Activated CD4-positive, alpha-beta T cell treated with anti-CD3 and anti-CD28 coated beads, Interleukin-2, amount 50 U/mL, for 24 hours (primary cell): ENCODE measurements at places on chromosomes 5 and 9.

DNA sequence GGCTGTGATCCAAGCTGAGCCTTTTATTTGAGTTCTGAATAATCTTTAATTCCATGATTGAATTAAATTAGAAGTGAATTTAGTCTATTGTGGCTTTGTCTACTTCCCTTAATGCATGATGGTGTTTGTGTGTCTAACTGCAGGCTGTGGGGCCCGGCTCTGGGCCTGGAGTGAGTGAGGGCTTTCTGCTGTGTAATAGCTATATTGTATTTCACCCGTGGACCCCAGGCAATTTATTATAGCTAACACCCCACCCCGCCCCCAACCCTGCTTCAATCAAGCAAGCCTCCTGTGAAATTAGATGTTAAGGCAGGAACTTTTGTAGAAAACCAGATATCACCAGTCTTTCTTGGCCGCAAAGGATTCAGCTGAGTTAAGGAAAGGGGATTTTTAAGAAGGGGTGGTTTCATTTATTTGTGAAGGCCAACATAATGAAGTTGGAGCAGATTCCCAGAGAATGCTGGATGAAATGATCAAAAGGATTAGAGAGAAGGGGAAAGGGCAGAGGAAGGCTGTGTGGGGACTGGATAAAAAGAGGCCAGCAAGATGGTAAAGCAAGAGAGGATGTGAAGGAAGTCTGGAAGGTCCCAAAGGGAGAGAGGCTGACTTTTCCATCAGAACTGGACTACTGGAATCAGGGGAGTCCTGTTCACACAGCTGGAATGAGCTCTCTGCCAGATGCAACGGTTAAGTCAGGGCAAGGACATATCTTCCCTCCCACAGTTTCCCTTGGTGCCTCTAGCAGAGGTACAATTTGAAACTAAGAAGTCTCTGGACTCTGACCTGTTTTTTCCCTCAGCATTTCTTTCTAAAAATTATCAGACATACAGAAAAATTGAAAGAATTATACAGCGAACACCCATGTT is 125.3 kb upstream of the SAP30L start:
- no peak for DNase-seq

DNA sequence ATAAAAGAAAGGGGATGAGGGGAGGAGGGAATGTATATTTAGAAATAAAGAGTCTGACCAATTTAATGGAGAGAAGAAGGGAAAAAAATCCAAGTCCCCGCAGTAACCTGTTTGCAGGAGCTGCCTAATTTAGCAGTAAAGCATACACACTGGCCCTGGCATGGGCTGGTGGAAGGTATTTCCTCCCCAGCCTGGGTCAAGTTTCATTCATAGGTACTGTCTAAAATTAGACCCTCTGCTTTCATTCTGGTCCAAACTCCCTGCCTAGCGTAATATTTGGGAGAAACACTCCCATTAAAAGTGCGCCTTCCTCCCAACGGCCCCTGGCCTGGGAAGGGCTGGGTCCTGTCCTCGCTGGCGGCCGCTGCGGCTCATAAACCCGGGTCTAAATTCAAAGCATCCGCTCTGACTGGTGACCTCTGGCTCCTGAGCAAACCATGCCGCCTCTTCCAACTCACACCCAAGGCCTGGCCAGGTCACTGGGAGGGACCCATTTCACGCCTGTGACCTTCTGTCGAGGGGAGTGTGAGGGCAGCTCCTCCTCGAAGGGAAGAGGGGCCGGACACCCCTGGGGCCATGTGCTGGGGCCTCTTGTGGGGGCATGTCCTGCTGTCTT is 123.2 kb downstream of the FGF18 start:
- no peak for DNase-seq

DNA sequence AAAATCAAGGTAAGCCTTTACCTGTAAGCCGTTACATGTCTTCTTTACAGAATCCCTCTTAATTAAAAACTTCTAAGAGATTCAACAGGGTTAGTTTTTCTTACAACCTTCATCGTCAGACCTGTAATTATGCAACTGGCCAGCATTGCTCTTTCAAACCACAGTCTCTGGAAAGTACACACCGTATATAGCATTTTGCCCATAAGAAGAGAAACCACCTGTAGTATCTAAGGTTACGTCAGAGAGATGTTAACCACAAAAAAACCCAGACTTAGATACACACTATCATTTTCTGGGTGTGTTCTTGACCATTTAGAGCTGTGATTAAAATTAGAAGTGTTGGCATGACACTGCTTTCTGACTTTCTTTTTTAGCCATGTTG is 140.0 kb downstream of the MUSK start:
- no peak for DNase-seq

GRCh38 chr5:40221796-40222195 is 457.9 kb upstream of the PTGER4 start:
- DNase-seq, result no peak
